ENCODE measurements at places on chromosomes 2 and 18.
A peak's percentile ranks its signal among the peaks of the same experiment; 100 is the strongest.

DNA sequence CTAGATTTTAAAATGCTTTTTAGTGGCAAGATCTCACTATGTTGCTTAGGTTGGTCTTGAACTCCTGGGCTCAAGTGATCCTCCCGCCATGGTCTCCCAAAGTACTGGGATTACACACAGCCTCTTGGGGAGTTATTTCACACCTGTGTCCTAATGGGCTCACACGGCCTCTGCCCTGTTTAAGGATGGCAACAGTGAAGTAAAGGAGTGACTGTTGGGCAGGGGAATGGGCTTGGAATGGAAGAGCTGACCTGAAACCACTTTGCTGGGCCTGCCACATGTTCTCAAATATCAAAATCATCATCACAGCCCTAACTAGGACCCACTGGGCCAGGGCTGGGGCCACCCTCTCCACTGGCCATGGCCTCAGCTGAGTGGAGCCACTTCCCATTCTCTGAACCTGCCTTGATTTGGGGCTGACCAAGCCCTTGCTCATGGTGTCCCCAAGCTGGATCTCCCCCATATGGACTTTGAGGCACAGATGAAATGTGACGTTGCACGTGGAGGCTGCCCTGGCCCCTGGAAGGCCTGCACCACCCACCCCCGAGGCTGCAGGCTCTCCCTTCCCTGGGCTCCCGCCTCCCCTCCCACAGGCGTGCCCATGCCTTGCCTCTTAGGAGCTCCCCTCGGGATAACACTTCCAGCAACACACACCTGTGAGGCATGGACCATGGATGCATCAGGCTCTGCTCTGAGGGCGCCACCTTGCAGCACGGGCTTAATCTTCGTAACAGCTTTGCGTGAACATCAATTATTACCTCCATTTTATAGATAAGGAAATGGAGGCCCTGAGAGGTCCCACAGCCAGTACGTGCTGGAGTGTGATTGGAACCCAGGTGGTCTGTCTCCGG, 71.8 kb upstream of the SMAD7 start:
- DNase-seq: peak; percentile 19

DNA sequence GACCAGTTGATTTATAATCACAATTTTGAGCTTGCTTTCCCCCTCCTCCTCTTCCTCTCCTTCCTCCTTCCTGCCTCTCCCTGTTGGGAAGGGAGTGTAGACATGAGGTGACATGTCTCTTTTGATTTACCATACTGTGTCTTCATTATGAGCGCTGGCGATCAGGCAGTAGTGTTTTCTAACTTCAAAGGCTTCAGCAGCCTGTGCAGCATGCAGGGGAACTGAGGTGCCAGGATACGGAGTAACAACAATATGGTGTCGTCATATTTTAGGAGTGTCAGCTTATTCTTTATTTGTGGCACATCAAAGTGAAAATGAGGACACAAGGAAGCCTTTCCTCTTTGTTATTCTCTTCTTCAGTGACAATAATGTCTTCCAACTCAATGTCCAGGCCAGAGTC, 864.2 kb downstream of the SLC4A3 start:
- no peak for DNase-seq

GRCh38 chr18:28126768-28127167, 50.2 kb downstream of the CDH2 start:
- no peak for DNase-seq

GRCh38 chr18:76562286-76563122, 67.5 kb upstream of the ZNF516 start:
- DNase-seq: no peak
